Stimulated activated CD8-positive, alpha-beta memory T cell treated with anti-CD3 and anti-CD28 coated beads, Interleukin-15, amount 100 ng/mL, for 48 hours (primary cell): ENCODE measurements at places on chromosomes 11 and 22.

GRCh38 chr11:20003351-20003750 is 156.9 kb downstream of the DBX1 start:
- no peak for DNase-seq

DNA sequence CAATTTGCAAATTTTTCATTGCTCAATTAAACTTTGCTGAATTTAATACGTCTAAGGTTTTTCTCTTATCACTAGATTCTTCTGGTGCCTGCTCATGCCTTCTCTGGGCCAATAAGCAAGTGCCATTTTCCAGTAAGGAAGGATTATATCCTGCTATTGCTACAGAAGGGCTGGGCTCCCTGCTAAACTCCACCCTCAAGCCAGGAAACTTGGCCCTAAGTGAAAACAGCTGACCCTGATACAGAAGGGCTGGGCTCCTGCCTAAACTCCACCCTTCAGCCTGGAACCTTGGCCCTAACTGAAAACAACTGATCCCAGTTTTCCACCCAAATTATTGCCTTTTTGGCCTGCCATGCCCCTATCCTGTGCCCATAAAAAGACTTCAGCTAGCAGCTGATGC is 385.3 kb downstream of the DYNC2H1 start:
- DNase-seq, result no peak

GRCh38 chr22:37549704-37550059 is 10.6 kb upstream of the CDC42EP1 start:
- DNase-seq, result no peak

DNA sequence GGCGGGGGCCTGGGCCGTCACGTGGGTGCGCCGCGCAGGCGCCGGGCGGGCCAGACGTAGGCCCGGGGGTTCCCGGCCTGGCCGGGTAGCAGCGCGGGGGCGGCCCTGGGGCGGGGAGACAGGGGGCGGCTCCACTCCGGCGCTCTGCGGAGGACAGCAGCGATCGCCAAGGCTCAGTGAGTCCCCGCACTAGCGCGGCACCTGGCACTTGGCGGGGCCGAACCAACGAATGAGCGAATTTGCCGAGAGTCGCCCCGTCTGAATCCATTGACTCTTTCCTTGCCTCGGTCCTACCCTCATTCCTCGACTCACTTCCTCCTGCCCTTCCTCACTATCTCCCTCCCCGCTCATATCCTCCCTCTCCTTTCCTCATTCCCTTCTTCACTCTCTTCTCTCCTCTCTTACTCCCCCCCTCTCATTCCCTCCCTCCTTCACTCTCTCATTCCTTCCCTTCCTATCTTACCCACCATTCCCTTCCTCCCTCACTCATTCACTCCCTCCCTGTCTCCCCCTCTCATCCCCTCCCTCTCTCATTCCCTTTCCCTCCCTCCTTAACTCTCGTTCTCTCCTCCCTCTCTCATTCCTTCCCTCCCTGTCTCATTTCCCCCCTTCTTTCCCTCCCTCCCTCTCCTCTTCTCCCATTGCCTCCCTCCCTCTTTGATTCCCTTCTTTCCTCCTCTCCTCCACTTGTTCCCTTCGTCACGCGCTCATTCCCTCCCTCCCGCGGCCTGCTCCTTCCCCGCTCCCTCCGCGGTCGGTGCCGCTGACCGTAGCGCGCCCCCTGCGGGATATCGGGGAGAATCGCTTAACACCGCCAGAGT is 476 bp upstream of the KLHL22 start:
- peak; percentile 93 for DNase-seq

DNA sequence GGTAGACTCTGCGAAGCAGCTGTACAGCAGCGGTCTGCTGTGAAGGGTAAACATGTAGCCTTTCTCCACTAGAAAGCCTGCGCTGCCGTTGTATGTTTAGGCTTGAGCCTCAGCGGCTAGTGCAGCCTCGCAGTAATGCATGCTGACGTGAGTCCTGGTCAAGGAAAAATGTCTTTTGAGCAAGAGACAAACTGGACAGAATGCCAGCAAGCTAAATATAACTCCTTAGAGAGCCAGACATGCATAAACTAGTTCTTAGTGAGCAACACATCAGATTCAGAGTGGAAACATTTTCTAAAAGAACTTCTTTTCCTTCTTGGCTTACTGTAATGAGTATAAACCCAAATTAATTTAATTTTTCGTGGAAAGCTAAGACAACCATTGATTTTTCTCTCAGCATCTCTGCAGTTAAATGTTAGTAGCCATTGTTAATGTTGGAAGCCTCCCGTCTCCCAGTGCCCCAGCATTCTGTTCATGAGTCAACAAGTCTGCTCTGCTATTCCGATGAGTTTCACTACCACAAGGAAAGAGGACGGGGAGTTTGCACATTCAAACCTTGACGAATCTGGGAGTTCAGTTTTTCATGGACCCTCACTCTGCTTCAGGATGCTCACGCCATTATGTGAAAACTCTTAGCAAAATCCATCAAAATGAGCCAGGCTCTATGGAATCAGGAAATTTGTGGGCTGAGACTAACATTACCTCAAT is 51.4 kb downstream of the JAM3 start:
- no peak for DNase-seq

DNA sequence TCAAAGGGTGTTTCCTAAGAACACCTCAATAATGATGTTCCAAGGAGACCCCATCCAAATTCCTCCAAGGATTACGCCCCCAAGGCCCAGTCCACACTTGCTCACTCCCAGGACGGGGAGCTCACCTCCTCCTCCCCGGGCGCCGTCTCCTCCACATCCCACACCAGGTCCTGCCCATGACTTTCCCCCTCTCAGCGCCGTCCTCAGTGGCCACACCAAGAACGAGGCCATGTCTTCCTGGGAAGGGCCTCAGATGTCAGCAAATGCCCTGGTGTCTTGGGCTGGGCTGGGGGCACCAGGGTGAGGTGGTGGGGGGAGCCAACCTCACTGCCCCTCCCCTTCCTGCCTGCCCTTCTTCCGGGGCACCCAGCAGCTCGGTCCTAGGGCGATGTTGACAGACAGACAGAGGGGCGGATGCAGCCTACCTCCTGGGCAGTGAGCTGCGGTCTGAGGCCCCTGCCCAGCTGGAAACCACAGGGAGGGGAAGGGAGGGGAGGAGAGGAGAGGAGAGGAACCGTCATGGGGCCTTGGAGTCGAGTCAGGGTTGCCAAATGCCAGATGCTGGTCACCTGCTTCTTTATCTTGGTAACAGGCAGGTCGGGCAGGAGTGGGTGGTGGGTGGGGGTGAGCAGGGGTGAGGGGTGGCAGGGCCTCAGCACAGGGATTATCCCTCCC is at the start of the genes C11orf21 and TSPAN32:
Gene C11orf21, minus strand, starts transcription at position 288 of the 675 bp plus-strand sequence. Its CDS starts 110 bp downstream, at position 178.
Gene TSPAN32, plus strand, starts transcription at position 383 of the 675 bp plus-strand sequence. Its CDS starts 137 bp downstream, at position 520.
- DNase-seq, result peak; percentile 49

DNA sequence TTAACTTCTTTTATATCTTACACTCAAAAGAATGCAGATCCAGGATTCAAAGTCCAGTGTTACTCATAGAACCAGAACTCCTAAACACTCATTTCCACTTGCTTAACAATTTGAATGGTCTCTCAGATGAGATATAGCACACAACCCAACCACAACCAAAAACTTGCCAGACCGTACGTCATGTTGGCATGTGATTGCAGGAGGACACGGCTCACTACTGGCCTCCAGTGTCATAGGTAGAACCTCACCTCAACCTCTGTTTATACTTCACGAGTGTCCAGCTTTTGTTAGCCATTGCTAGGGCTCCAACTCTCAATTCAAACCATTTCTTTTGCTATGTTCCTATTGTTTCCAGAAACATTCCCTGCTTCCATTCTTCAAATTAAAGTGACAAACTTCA is 58.5 kb upstream of the PDGFD start:
- DNase-seq, result no peak

DNA sequence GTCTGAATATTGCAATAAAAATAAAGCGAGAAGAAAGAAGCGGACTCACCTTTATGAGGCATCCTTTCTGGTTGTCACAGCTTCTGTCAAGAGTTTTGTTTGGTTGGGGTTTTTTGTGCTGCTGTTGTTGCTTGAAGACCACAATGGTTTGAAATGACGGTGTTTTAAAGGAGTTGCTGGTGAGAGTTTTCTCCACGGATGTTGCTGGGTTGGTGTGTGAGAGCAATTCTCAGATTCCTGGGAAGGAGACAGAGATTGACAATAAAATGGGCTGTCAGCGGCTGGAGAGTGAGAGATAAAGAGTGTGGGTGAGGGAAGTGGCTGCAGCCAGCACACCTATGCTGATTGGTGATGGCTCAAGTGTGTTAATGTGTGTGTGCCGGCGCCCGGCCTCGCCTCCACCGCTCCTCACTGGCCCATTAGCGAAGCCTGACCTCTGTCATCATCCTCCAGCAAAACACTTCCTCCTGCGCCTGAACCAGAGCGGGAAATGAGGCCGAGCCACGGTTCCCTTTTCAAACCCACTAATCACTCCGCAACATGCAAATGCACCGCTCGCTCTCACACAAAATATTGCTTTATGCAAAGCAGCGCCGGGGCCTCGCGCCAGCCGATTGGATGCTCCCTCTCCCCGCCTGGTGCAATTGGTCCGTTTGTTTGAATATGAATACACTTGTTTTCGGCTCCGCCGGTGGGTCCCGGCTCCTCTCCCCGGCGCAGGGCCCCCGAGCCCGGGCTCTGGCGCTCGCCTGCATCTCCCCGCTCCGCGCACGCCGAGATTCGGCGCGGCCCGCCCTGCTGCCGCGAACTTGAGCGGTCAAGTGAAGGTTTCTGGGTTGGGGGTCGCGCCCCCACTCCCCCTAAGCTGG is at the start of gene PAX6:
Gene PAX6, minus strand, starts transcription at position 544 of the 869 bp plus-strand sequence. CDS start 4,911 bp downstream, outside the sequence.
- DNase-seq, result no peak

- no peak for DNase-seq
Observed at GRCh38 chr11:11391169-11391568, 38.1 kb upstream of the CSNK2A3 start.

GRCh38 chr11:61145228-61146005 is 15.8 kb downstream of the VPS37C start:
- no peak for DNase-seq

GRCh38 chr22:19393704-19394103 is 37.8 kb downstream of the HIRA start:
- DNase-seq, result no peak

DNA sequence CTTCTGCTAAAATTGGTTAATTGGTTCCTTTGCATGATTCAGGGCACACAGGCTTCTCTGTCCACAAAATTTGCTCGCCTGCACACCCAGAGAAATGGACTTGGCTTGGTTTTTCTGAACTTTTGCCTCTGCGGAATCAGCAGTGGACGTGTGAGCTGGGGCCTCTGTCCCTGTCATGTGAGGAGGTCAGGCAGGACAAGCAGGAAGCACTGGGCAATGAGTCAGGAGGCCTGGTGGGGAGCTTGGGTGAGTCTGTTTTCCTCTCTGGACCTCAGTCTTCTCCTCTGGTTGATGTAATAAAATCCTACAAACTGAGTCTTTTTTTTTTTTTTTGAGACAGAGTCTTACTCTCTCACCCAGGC is 10.4 kb upstream of the CELSR1 start:
- DNase-seq, result no peak
